ENCODE measurements at places on chromosomes 16 and 17. TPM values are rescaled to one million over a fixed set of nuclear protein-coding genes. Genes with fewer than 3 reads are reported as not detected.

The CCDC154 gene
- 6.2 TPM for total RNA-seq

The KREMEN2 gene
- not detected for total RNA-seq

The PIK3R5 gene
- total RNA-seq, result 46.1 TPM

The ULK2 gene
- 20.5 TPM for total RNA-seq

The CCDC200 gene
- 0.64 TPM for total RNA-seq

The NACA2 gene
- not detected for total RNA-seq

The C1QTNF8 gene
- not detected for total RNA-seq

The HOXB3 gene
- 15.9 TPM for total RNA-seq

The KRTAP2-1 gene
- not detected for total RNA-seq

The ACAP1 gene
- total RNA-seq, result 118 TPM

The KRT27 gene
- not detected for total RNA-seq

GRCh38 chr16:84916178-84916577 is 95.2 kb downstream of the ZDHHC7 start:
- H3K27ac ChIP-seq, result no peak overlapping the region
- H3K4me1 ChIP-seq, result peaks cover 6% of the 10 kb centered on the region
- no peaks in the 10 kb centered on the region for H3K36me3 ChIP-seq

GRCh38 chr16:6602405-6602804 is 730.2 kb upstream of the RBFOX1 start:
- no peaks in the 10 kb centered on the region for H3K36me3 ChIP-seq
- H3K4me1 ChIP-seq, result no peaks in the 10 kb centered on the region
- no peak overlapping the region for H3K4me3 ChIP-seq
- no peak overlapping the region for H3K27ac ChIP-seq
- DNase-seq, result no peak
- H3K27me3 ChIP-seq, result no peaks in the 10 kb centered on the region

GRCh38 chr16:1621851-1622250 is 9.7 kb downstream of the CRAMP1 start:
- no peak overlapping the region for H3K4me3 ChIP-seq
- no peaks in the 10 kb centered on the region for H3K27me3 ChIP-seq
- peaks cover 6% of the 10 kb centered on the region for H3K4me1 ChIP-seq
- peaks cover 54% of the 10 kb centered on the region for H3K36me3 ChIP-seq
- DNase-seq, result no peak

DNA sequence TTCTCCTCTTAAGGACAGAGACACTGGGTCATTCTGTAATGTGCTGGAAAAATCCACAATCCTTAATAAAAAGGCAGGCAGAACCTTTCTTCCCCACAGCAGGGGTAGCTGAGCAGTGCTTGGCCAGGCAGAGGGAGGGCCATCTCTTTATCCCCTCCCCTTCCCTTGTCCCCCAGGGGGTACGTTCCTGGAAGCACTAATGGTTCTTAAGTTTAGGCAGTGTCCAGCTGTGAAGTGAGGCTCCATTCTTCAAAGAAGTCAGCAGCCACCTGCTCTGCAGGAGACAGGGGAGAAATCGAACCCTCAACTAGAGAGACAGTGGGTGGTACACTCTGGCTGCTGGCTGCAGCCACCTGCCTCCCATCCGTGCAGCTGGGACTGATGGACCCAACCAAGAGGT is 533.9 kb upstream of the CDH11 start:
- H3K4me1 ChIP-seq, result no peaks in the 10 kb centered on the region
- no peak overlapping the region for H3K4me3 ChIP-seq
- H3K27me3 ChIP-seq, result no peaks in the 10 kb centered on the region

DNA sequence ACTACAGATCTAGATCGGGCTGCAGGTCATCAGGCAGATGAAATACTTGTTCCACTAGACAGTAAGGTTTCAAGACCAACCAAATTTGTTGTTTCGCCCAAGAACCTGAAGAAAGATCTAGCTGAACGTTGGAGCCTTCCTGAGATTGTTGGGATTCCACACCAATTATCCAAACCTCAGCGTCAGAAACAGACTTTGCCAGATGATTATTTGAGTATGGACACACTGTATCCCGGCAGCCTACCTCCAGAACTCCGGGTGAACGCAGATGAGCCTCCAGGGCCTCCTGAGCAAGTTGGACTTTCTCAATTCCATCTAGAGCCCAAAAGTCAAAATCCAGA is 14.4 kb downstream of the LRRC37B start:
- H3K27me3 ChIP-seq, result no peaks in the 10 kb centered on the region
- H3K4me1 ChIP-seq, result no peaks in the 10 kb centered on the region
- no peak for DNase-seq
- no peak overlapping the region for H3K27ac ChIP-seq
- peaks cover 15% of the 10 kb centered on the region for H3K36me3 ChIP-seq
- no peak overlapping the region for H3K4me3 ChIP-seq

DNA sequence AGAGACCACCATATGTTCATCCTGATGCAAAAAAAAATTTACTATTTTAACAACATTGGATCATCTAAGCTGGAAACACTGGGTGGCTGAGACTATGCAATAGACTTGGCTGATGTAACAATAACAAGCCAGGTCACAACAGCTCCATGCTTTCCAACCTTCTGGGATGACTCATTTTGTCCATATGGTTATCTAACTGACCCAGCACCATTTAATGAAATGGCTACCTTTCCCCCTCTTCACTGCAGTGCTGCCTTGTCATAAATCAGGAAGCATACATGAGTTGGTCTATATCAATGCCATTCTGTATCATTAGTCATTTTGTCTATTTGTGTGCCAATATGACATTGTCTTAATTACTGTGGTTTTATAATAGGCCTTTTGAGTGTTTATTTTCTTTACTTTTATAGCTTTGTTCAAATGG is 217.6 kb upstream of the KCNJ16 start:
- H3K4me1 ChIP-seq, result no peaks in the 10 kb centered on the region
- H3K27ac ChIP-seq, result no peak overlapping the region
- H3K4me3 ChIP-seq, result no peak overlapping the region
- no peaks in the 10 kb centered on the region for H3K27me3 ChIP-seq
- H3K36me3 ChIP-seq, result no peaks in the 10 kb centered on the region

DNA sequence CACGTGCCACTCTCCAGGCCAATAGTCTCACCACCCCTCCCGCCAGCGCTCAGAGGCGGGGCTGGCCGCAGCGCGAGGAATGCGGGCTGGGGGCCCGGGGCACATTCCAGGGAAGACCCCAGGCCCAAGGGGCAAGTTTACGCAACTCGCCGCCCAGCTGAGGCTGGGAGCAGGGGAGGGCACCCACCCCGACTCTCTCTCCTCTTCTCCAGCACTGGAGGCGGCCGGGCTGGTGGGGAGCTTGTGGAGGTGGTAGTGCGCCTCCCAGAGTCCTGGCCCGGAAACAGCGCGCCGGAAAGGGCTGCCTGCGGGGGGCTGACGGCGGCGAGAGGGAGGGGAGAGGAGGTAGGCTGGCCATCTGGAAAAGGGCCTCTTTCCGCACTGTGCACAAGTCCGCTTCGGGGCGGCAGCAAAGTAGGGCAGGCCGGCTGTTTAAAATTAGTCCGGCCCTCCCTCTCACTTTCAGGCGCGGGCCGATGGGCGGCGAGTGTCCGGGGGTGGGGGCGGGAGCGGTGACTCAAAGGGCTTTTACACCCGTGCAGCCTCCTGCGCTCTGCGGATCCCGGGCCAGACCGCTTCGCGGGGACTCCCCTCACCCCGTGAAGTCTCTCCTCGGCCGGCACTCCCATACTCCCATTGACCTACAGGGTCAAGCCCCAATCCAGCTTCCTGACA is 1.1 kb downstream of the FHOD1 start:
- peak overlapping the region; percentile 89 for H3K27ac ChIP-seq
- H3K4me3 ChIP-seq, result peak overlapping the region; percentile 65

DNA sequence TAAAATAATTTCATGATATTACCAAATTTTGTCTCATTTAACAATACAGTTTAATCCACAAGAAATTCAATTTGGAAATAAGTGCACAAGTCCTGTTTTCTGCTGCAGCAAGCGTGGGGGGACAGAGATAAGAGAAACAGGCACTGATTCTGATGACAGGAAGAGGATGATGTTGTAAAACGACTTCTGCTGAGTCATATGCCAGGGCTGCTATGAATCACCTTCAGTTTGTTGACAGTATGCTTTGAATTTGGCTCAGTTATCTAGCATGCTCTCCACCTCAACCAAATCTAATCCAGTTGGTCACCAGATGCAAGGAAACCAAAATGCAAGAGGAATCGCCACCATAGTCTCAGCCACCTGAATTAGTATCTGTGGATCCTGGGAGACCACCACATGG is 244.1 kb upstream of the MON1B start:
- H3K36me3 ChIP-seq, result no peaks in the 10 kb centered on the region
- DNase-seq, result no peak
- H3K27me3 ChIP-seq, result no peaks in the 10 kb centered on the region

- no peak for DNase-seq
- peaks cover 34% of the 10 kb centered on the region for H3K36me3 ChIP-seq
These were observed 495 bp downstream of the PARN start for GRCh38 chr16:14629612-14629918.

- peaks cover 21% of the 10 kb centered on the region for H3K27me3 ChIP-seq
- H3K36me3 ChIP-seq, result no peaks in the 10 kb centered on the region
- H3K4me1 ChIP-seq, result no peaks in the 10 kb centered on the region
- no peak for DNase-seq
These were observed 201.0 kb upstream of the WSCD1 start for GRCh38 chr17:5869041-5869745.

DNA sequence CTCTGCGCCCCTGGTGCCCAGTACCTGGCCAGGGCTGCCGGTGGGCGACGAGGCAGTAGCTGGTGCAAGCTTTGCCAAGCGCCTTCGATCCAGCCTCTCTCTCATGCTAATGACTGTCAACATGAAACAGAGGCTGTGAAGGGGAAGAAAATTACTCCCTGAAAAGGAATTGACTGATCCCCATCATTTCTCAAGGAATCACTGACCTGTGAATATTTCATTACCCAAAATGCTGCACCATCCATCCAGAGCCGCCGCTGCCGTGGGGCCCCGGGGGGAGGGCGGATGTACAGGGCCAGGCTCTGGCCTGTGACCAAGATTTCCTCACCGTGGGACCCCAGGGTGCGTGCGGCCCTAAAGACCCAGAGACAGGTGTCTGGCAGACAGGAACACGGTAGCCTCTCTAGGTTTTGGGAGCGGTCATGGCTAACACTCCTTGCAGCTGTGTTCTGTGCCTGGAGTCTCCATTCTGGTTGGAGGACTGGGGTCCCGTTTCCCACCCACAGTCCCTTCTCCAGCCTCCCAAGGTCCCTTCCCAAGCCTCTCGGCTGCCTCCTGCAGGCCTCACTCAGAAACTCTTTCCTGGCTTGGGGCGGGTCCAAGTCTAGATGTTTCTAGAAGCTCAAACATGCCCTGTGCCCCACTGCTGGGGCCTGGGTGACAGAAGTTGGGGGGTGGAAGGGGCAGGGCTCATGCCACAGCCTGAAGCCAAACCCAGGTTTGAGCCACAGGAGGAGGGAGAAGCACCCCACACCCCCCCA is 73.3 kb downstream of the ENGASE start:
- no peak overlapping the region for H3K27ac ChIP-seq
- no peaks in the 10 kb centered on the region for H3K36me3 ChIP-seq
- H3K4me3 ChIP-seq, result no peak overlapping the region
- DNase-seq, result no peak

DNA sequence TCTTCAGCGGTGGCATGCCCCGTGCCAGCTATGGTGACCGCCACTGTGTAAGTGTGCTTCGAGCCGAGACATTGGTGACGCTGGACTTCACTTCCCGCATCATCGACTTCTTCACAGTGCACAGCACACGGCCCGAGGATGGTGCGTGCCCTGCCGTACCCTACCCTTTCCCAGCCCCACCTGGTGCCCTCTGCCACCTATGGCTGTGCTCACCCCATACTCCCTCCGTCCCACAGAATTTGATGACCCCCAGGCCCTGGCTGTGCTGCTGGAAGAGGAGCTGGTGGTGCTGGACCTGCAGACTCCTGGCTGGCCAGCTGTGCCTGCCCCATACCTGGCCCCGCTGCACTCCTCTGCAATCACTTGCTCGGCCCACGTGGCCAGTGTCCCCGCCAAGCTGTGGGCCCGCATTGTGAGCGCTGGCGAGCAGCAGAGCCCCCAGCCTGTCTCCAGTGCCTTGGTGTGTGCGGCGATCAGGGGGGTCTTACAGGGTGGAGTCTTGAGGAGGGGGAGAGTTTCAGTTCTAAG is 9.5 kb downstream of the LLGL1 start:
- peaks cover 42% of the 10 kb centered on the region for H3K36me3 ChIP-seq
- no peaks in the 10 kb centered on the region for H3K4me1 ChIP-seq
- no peak for DNase-seq
- no peaks in the 10 kb centered on the region for H3K27me3 ChIP-seq
- H3K4me3 ChIP-seq, result no peak overlapping the region

DNA sequence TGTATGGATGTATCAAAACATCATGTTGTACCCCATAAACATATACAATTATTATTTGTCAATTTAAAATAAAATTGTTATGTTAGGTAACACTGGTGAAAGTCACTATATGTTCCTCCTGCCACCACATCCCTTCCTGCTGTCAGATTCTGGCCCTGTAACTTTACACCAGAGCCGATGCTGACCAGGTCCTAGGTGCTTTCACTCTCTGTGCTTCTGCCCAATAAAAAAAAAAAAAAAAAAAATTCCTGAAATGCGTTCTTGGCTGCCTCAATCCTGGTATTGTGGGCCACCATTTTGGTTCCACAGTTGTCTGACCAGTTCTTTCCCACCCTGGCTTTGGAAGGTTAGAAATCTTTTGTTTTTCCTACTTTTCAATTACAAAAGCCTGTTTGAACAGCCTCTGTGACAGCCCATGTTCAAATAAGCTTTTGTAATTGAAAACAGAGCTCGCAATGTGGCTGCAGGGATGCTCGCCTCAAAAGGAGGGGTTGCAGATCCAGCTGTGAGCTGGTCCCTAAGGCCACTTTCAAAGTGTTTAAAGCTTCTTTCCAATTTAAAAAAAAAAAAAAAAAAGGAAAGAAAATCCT is 831.0 kb upstream of the EEF2KMT start:
- H3K27ac ChIP-seq, result no peak overlapping the region
- H3K4me3 ChIP-seq, result no peak overlapping the region
- no peaks in the 10 kb centered on the region for H3K4me1 ChIP-seq
- H3K27me3 ChIP-seq, result no peaks in the 10 kb centered on the region
- no peaks in the 10 kb centered on the region for H3K36me3 ChIP-seq

GRCh38 chr16:84505249-84506187 is 1.1 kb upstream of the MEAK7 start:
- peaks cover 44% of the 10 kb centered on the region for H3K4me1 ChIP-seq
- H3K36me3 ChIP-seq, result no peaks in the 10 kb centered on the region
- peak; percentile 86 for DNase-seq
- H3K4me3 ChIP-seq, result peak overlapping the region; percentile 51

DNA sequence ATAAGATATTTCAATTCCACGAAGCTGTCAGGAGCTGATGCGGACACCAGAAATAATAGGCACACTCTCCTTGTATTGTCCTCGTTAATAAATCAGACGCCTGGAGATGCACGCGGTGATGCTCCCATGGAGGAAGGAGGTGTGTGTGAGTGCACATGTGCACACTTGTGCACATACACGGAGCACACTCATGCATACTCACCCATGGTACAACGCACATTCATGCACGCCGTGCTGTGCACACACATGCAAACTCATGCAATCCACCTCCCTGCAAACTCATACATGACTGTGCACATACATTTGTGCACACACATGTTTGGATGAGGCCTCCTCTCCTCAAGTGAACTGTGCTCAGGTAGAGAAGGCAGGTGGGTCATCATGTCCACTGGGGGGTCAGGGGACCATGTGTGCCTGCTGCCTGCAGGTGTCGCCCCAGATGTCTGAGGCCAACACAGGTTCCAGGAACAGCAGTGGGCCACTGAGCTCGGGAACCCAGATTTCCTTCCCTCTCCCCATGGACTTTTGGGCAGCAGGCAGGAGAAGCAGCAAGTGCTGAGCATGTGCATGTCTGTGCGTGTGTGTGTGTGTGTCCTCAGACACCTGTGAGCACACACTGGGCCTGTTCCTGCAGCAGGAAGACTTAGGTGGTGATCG is 165.3 kb downstream of the SDK2 start:
- H3K4me1 ChIP-seq, result peaks cover 13% of the 10 kb centered on the region
- DNase-seq, result peak; percentile 59
- H3K27me3 ChIP-seq, result no peaks in the 10 kb centered on the region

GRCh38 chr16:87469169-87469568 is 23.7 kb downstream of the ZCCHC14 start:
- peaks cover 15% of the 10 kb centered on the region for H3K4me1 ChIP-seq
- no peak overlapping the region for H3K27ac ChIP-seq
- H3K36me3 ChIP-seq, result no peaks in the 10 kb centered on the region
- DNase-seq, result no peak
- no peaks in the 10 kb centered on the region for H3K27me3 ChIP-seq

Data from spleen (tissue), 13 donors.